H9 (cell line): ENCODE measurements at places on chromosomes 4 and X.

- no peak overlapping the region for H3K4me3 ChIP-seq
- no peaks in the 10 kb centered on the region for H3K27me3 ChIP-seq
- no peaks in the 10 kb centered on the region for H3K4me1 ChIP-seq
- peaks cover 6% of the 10 kb centered on the region; the same call in 1 of the 2 replicates for H3K36me3 ChIP-seq
- DNase-seq = no peak
Measured at GRCh38 chr4:69744157-69744478, 16.3 kb downstream of the SULT1B1 start.

DNA sequence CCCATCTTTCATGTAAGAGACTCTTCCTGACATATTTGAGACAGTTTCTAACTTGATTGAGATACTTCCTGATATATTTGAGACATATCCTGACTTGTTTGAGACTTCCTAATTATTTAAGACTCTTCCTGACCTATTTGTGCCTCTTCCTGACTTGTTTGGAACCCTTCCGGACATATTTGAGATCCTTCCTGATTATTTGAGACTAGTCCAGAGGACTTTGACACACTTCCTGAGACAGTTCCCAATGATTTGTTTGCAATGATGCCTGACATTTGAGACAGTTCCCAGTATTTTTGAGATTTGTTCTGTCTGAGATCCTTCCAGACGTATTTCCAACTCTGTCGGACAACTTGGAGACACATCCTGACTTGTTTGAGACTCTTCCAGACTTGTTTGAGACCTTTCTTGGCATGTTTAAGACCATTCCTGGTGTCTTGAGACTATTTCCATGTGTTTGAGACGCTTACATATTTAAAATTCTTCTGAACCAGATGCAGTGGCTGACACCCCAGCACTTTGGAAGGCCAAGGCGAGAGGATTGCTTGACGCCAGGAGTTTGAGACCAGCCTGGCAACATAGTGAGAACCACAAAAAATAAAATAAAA, 118.9 kb upstream of the USP9X start:
- no peaks in the 10 kb centered on the region; the same call in 1 of the 2 replicates for H3K4me1 ChIP-seq
- DNase-seq = no peak
- no peak overlapping the region for H3K27ac ChIP-seq
- H3K4me3 ChIP-seq = no peak overlapping the region

GRCh38 chr4:45578874-45579273, 545.0 kb downstream of the GABRG1 start:
- no peaks in the 10 kb centered on the region for H3K36me3 ChIP-seq
- no peak for DNase-seq
- no peaks in the 10 kb centered on the region for H3K27me3 ChIP-seq
- no peak overlapping the region for H3K4me3 ChIP-seq
- no peaks in the 10 kb centered on the region for H3K4me1 ChIP-seq

- peak; percentile 57 for DNase-seq
- peaks cover 15% of the 10 kb centered on the region; the same call in 1 of the 2 replicates for H3K4me1 ChIP-seq
- peaks cover 4% of the 10 kb centered on the region; the same call in 1 of the 2 replicates for H3K27me3 ChIP-seq
- no peak overlapping the region for H3K27ac ChIP-seq
- H3K4me3 ChIP-seq = no peak overlapping the region; the same call in 2 of the 3 replicates
Measured at GRCh38 chrX:40140706-40141499, 43.1 kb upstream of the BCOR start.

GRCh38 chr4:60042941-60043340, 1157.2 kb upstream of the ADGRL3 start:
- no peak for DNase-seq
- H3K27me3 ChIP-seq = no peaks in the 10 kb centered on the region
- H3K27ac ChIP-seq = no peak overlapping the region
- no peak overlapping the region for H3K4me3 ChIP-seq

DNA sequence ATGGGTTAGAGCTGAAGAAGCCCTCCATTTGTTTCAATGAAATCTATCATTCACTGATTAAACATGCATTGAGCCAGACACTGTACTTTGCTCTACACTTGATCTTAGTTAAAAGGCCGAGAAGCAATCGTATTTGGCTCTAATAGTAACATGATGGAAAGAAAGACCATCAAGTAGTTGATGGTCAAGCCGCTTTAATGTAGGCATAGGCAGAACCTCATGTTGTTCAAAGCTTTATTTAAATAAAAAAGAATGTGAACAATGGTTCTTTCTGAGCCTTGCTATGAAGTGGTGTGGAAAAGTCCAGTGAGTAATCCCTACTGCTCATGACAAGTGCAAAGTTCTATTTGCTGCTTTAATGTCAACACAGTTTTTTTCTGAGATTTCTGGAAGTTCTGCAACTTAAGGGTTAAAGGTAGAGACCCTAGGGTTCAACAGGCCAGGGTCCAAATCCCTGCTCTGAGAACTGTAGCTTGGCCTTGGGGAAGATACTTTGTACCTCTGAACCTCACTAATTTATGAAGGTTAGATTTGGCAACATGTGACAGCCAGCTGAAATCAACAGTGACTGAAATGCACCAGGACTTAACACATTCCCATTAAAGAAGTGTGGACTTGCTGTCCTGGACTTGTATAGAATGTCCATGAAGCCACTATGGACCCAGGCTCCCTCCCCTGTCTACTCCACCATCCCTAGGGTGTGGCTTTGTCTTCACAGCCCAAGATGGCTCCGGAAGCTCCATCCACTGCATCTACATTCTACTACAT, 17.9 kb upstream of the LAP3 start:
- no peak for DNase-seq
- H3K4me1 ChIP-seq = no peaks in the 10 kb centered on the region
- no peaks in the 10 kb centered on the region for H3K27me3 ChIP-seq
- H3K27ac ChIP-seq = no peak overlapping the region

DNA sequence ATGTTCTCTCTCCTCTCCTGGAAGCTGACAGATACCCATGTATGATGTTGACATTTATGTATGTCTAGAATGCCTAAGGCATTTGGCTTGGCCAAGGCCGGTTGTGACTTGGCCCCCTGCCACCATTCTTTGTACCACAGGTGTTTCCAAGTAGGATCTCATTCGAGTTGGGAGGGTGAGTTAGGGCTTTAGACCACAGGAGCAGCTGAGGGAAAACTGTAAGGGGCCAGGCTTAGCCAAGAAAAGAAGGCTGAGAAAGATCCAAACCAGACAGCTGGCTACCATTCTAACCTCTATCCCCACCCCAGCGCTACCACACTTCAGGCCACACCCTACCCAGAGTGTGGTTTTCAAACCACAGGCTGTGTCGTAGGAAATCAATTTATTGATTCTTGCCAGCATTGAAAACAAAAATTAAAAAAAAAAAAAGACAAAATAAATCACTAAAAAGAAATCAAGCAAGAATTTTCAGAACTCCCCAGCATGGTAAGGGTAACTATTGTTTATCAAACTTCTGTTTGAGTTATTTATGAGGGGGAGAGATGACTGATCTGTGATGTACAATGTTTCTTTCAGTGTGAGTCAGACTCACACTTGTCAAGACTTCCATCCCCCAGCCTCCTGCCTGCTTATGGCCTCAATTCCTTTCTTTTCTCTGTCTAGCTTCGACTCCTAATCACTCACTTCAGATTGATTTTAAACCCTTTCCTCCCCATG, 9.9 kb downstream of the TMSB4X start:
- no peak for DNase-seq
- no peak overlapping the region for H3K27ac ChIP-seq
- no peak overlapping the region for H3K4me3 ChIP-seq
- no peaks in the 10 kb centered on the region for H3K27me3 ChIP-seq

DNA sequence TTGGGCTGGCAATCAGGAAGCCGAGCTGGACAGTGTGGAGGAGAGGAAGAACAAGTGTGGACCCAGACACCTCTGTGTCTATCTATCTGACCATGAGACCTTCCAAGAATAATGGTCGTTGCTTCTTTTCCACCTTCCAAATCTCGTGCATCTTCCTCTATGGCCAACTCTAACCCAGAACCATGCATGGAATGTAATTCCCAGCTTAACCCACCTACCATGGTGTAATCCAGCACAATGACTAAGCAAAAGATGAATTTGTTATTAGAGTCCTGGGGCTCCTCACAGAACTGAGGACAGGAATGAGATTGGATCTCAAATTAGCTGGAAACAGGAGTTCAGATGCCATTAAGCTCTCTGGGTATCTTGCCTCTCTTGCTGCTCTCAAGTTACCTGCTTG, 17.4 kb upstream of the TMEM184C start:
- H3K36me3 ChIP-seq = no peaks in the 10 kb centered on the region
- H3K27ac ChIP-seq = no peak overlapping the region
- no peaks in the 10 kb centered on the region for H3K27me3 ChIP-seq
- no peak overlapping the region; the same call in 2 of the 3 replicates for H3K4me3 ChIP-seq
- H3K4me1 ChIP-seq = peaks cover 5% of the 10 kb centered on the region

GRCh38 chrX:17814557-17814956, 46.5 kb downstream of the RAI2 start:
- H3K27me3 ChIP-seq = no peaks in the 10 kb centered on the region
- H3K36me3 ChIP-seq = no peaks in the 10 kb centered on the region
- H3K4me1 ChIP-seq = no peaks in the 10 kb centered on the region
- DNase-seq = no peak

GRCh38 chr4:73721435-73721834, 18.9 kb upstream of the CXCL8 start:
- DNase-seq = no peak
- H3K4me3 ChIP-seq = no peak overlapping the region
- H3K36me3 ChIP-seq = no peaks in the 10 kb centered on the region

DNA sequence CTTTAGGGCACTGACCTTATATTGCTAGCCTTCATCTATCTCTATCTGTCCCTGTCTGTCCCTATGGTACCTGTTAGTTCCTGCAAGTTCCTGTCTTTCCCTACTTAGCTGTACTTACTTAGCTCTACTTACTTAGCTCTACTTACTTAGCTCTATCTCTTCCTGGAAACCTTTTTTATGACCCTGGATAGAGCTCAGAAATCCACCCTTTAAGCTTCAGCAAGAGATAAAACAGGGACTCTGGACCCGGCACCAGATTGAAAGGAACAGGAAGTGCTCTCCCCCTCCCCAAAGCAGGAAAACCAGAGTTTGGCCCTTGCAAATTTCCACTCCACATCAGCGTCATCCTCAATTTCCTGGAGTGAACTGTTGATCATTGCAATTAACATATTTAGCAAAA, 12.3 kb upstream of the IL9R start:
- no peak overlapping the region for H3K27ac ChIP-seq
- no peaks in the 10 kb centered on the region for H3K4me1 ChIP-seq
- no peak overlapping the region for H3K4me3 ChIP-seq

DNA sequence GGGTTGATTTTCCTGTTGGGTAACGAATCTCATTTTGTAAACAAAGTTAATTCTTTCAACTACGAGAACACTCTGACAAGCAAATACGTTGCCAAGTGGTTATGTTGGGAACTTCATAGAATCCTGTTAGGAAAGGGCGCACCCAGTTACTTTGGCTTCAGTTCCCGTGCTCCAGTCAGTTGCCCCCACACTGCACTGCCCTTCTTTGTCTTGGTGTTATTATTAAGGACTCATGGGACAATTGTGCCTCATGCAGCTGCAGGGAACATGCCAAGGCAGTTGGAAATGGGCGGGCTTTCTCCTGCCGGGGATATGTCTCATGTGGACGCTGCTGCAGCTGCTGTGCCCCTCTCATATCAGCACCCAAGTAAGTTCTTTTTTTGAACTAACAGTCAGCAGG, 28.9 kb downstream of the OFD1 start:
- H3K4me3 ChIP-seq = no peak overlapping the region
- peaks cover 11% of the 10 kb centered on the region; the same call in 1 of the 2 replicates for H3K4me1 ChIP-seq
- DNase-seq = no peak
- H3K27ac ChIP-seq = no peak overlapping the region
- no peaks in the 10 kb centered on the region for H3K27me3 ChIP-seq

DNA sequence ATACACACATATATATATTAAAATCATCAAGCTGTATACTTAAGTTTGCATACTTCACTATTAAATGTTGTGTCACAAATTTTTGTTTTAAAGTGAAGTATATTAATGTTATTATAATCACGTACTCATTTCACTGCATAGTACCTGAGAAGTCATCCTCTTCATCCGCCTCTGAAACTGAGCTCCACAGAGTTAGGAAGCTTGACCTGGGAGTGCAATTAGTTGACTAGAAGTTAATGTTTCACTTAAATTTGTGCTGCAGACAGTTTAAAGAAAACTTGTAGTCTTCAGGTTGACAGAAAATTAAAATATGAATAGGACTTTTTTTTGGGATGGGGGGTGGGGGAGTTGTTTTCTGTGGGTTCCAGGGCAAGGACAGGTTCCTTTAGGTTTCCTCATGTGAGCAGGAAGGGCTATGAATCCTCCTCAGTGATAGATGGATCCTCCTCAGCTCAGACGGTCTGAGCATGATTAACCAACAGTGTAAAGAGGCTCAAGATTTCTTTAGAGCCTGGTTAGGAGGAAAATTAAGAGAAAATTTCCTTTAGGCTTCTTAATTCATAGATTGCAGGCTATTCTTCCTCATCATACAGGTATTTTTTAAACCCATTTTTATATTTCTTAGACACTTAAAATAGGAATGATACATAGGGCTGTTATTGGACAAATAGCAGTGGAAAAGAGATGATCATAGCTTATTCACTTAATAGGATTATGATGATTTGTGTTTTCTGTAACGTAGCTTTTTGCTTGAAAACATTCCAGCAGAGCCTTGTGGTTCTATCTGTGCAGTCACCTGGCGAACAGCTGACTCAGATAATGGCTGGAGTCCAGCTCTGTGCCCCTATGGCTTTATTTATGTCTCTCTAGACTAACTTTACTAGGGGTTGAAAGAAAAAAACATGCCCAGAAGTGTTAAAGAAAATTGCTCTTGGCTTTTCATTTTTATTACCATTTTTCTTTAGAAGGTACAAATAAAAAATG, 102.7 kb downstream of the SLC4A4 start:
- DNase-seq = no peak
- no peaks in the 10 kb centered on the region for H3K27me3 ChIP-seq
- no peak overlapping the region for H3K27ac ChIP-seq
- no peaks in the 10 kb centered on the region for H3K36me3 ChIP-seq
- H3K4me3 ChIP-seq = no peak overlapping the region
- no peaks in the 10 kb centered on the region for H3K4me1 ChIP-seq

- no peak overlapping the region for H3K27ac ChIP-seq
- H3K4me3 ChIP-seq = no peak overlapping the region
- no peak for DNase-seq
- H3K36me3 ChIP-seq = peaks cover 40% of the 10 kb centered on the region
- H3K4me1 ChIP-seq = no peaks in the 10 kb centered on the region
Measured at GRCh38 chr4:76736414-76736813, 161.5 kb downstream of the SOWAHB start.

GRCh38 chrX:109841257-109841656, 108.2 kb upstream of the ACSL4 start:
- H3K27me3 ChIP-seq = no peaks in the 10 kb centered on the region
- H3K4me1 ChIP-seq = no peaks in the 10 kb centered on the region; the same call in 1 of the 2 replicates
- H3K36me3 ChIP-seq = no peaks in the 10 kb centered on the region
- no peak overlapping the region for H3K4me3 ChIP-seq
- H3K27ac ChIP-seq = no peak overlapping the region
- DNase-seq = no peak
